NCI-H1105 treated with DMSO at 0.1 percent for 48 hours (cell line): ENCODE measurements at places on chromosomes 5 and 9.

DNA sequence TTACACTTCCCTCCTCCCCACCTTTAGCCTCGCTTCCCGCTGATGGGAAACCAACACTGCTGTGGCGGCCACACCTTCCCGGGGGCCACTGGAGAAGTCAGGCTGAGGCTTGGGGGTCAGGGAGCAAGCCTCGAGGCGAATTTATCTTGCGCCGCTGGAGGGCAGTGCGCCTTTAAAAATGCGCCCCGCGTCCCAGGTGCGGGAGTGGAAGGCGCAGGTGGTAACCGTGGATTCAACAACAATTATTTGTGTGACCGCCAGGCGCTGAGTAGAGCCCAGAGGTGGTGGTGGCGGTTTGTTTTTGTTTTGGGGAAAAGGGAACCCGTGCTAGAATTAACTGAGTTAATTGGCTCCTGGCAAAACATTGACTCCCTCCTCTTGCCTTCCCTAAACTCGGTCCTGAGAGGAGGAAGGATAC, 1.1 kb downstream of the CFAP77 start:
- DNase-seq, result peak; percentile 86

- DNase-seq, result no peak
These were observed 70.4 kb downstream of the MVB12B start for GRCh38 chr9:126397056-126397455.

DNA sequence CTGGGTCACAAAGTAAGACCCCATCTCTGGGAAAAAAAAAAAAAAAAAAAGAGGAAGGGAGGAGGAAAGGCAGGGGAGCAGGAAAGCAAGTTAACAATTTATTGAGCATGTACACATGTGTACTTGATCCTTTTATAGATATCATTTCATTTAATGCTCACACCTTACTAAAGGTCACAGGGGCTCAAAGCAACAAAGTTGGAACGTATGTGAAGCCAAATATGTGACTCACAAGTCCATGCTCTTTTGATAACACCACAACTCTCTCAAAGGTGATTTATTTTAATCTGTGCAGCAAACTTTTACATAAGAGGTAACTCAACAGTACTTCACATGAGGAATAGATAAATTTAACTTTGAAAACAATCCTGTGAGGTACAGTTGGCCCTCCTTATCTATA, 34.4 kb upstream of the DTWD2 start:
- DNase-seq, result no peak

DNA sequence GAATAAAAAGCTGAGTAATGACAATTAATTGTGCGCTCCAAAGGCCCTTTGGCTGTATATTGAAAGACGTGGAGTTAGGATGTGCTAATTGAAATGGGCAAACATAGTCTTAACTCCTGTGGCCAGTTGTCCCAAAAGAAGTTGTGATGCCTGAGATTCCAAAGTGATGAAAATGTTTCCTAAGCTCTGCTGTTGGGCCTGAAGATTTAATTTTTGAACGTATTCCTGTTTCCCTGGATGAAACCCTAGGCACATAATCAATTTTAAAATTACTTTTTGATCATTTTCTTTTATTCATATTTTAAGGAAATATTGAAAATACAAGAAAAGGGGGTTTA, 87.9 kb downstream of the PRDM6 start:
- no peak for DNase-seq

DNA sequence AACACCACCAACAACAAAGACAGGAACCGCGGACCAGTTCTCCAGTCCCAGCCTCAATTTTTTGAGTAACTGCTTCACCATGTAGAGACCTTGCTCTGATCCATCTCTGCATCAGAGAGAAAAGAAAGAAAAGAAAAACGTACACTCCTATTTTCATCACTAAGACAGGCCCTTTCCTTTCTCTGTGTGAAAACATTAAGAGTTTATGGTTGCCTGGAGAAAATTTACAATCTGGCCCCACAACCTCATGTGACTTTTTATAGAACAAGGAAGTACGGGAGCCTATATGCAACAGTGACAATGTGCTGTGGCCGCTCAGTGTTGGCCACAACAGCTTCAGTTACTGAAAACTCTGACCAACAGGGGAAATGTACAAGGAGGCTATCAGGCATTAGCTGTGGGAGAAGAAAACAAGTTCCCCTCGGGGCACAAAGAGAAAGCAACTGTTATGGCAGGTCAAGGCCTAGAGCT, 272.9 kb upstream of the PTGER4 start:
- DNase-seq, result no peak

- no peak for DNase-seq
These were observed 2111.3 kb downstream of the MAT2B start for GRCh38 chr5:165616490-165617405.

DNA sequence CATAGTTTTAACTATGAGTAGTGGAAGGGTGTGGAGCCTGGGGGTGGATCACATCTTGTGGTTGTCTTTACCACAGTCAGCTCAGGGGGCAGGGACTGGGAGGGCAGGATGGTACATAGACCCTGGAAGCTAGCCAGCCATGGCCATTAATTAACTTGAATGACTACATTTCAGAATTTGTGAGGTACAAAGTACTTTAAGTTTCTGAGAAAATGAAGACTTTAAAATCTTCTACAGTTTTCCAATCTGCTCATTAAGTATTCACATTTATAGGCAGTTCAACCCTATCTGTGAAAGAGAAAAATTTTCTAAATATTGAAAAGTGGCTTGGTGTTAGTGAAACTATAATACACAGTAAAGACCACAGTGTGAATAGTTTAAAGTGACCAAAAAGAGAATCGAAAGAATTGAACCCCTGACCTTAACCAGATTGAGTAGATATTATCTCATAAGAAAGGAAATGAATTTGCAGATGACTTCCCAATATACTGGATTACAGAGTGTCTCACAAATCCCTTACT, 234.2 kb upstream of the MEF2C start:
- DNase-seq, result no peak

GRCh38 chr5:31217446-31217845, 24.0 kb downstream of the CDH6 start:
- DNase-seq, result no peak

GRCh38 chr9:98031935-98032334, 24.6 kb upstream of the NANS start:
- DNase-seq, result no peak
